Activated T-helper 1 cell treated with anti-CD3 and anti-CD28 coated beads, Interleukin-12 subunit alpha, Interleukin-12 subunit beta, Interleukin-2, Interleukin-4 antibody, amounts not matched to agents 30 ng/mL and 10 ng/mL and 1 ng/mL, durations not matched to agents 14 hours and 24 hours and 36 hours (primary cell): ENCODE measurements at places on chromosomes 16 and 17. TPM values are rescaled to one million over a fixed set of nuclear protein-coding genes. Genes with fewer than 3 reads are reported as not detected.

The ANKRD40CL gene
- total RNA-seq: not detected in 2 replicates

The PTGES3L gene
- 1.0 and 1.6 TPM in 2 replicates for total RNA-seq

DNA sequence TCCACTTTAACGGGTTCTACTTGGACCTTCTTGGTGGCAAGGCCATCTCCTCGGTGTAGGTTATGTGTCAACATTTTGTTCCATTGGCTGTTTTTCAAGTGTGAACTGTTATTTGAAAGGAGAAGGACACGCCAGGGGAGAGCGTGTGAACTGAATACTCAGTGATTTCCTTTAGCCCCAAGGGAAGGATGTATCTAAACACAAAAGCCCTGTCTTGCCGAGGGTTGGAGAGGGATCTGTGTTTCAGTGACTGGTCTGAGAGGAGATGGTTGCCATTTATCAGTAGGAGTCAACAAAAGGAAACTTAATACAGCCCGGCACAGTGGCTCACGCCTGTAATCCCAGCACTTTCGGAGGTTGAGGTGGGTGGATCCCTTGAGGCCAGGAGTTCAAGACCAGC is 50.0 kb downstream of the USP10 start:
- DNase-seq: no peak

- no peak for DNase-seq
These were observed 68.8 kb downstream of the ABR start for GRCh38 chr17:1110862-1111598.

- DNase-seq: no peak
These were observed 142.2 kb downstream of the RAB11FIP4 start for GRCh38 chr17:31533546-31534155.

GRCh38 chr16:66462912-66463311 is 35.8 kb downstream of the BEAN1 start:
- DNase-seq: no peak

- DNase-seq: peak; percentile 2
These were observed 149.6 kb upstream of the GNAO1 start for GRCh38 chr16:56041556-56042140.
